GM10248 (cell line): ENCODE measurements at places on chromosomes 13 and 19.

DNA sequence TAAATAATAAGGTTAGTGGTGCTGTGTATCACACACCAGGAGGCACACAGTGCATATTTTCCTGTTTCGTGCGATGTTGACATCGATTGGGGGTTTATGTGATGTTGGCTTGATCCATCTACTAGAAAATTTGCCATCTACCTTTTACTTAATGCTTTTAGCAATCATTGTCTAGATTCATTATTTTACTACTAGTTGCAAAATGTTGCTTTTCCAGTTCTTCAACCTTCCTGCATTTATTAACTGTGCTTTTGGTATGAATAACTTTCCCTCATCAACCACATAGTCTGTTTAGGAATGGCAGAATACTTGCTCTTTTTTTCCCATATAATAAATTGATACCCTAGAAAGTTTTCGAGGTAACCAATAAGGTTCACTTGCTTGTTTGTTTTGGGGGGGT is 17.5 kb downstream of the C13orf42 start:
- no peak for DNase-seq

- DNase-seq = no peak
These were observed 383.4 kb downstream of the IRS2 start for GRCh38 chr13:109403012-109403421.

DNA sequence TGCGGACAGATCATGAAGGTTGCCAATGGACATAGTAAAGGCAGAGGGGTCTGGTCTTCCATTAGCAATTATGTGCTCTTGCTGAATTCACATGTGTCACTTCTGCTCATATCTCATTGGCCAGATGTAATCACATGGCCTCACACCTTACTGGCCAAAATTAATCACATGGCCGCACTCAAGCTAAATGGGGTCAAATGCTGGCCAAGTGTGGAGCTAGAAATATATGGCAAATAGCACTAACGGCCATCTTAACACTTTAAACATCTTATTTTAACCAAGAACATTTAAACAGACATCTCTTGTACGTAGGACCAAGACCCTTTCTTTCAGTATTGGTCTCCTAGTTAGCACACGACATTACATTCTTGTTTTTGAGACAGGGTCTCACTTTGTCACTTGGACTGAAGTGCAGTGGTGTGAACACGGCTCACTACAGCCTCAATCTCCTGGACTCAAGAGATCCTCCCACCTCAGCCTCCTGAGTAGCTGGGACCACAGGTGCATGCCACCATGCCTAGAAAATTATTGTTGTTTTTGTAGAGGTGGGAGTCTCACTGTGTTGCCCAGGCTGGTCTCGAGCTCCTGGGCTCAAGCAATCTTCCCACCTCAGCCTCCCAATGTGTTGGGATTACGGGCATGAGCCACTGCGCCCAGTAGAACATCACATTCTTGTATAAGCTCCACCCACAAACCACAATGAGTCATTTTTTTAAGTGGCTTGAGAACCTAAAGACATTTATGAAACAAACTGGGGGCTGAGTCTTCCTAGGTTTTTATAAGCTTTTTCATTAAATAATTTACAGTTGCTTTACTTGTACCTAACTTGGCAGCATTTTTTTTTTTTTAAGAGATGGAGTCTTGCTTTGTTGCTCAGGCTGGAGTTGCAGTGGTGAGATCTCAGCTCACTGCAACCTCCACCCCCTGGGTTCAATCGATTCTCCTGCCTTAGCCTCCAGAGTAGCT is 2.9 kb upstream of the PTOV1 start:
- no peak for DNase-seq

DNA sequence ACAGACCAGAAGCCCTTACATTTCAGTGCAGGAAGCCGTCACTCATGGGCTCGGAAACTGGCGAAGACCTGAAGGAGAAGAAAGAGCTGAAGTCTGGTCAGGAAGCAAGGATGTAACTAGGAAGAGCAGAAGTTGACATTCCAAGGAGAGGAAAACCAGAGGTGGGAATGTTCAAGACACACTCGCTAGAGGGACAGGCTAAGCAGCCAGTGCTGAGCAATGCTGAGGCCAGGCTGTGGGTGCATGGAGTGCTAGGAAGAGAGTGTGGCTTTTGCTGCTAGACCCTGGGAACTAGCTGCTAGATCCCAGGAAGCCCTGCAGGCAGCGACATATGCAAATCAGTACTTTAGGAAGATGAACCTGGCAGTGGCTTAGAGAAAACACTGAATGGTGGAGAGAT is 12.1 kb upstream of the URAD start:
- DNase-seq = no peak

DNA sequence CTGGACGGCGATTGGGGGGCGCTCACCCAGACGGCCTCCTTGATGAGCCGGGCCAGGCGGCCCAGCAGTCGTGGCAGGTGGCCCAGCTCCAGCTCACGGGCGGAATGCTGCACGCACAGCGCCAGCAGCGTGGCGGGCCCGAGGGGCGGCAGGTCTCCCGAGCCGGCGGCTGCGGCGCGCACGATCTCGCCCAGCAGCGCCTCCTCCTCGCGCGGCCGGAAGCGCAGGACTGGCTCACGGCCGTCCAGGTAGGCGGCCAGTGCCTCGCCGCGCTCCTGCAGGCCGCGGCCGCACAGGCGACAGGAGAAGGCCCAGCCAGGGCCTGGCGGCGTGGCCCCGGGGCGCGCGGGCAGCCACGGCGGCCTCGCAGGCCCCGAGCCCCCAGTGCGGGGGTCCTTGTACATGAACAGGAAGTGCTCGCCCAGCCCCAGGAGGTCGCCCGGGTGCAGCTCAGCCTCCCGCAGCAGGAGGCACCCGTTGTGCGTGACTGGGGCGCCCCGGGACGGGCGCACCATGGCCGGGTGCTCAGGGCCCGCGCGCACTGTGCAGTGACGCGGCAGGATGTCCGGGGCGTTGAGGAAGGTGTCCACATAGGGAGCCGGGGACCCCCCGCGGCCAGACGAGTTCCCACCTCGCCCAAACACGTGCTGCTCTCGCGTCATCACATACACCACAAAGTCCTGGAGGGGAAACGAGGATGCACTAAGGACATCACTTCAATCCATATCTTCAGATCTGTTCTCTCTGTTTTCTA is 9.6 kb upstream of the MAMSTR start:
- no peak for DNase-seq

DNA sequence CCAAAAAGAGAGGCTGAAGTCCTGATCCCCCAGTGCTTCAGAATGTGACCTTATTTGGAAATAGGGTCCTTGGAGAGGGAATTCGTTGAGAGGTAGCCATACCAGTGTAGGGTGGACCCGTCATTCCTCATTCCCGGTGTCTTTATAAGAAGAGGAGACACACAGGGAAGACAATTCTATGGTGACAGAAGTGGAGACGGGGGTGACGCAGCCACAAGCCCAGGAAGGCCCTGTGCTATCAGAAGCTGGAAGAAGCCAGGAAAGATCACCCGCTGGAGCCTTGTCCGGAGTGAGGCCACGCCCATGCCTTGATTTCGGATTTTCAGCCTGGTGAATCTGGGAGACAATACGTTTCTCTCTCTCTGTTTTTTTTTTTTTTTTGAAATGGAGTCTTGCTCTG is 2.6 kb upstream of the MYPOP start:
- no peak for DNase-seq

GRCh38 chr13:39540929-39541605 is 61.9 kb downstream of the LHFPL6 start:
- DNase-seq = no peak

GRCh38 chr13:21641629-21642028 is 29.2 kb upstream of the FGF9 start:
- DNase-seq = no peak

DNA sequence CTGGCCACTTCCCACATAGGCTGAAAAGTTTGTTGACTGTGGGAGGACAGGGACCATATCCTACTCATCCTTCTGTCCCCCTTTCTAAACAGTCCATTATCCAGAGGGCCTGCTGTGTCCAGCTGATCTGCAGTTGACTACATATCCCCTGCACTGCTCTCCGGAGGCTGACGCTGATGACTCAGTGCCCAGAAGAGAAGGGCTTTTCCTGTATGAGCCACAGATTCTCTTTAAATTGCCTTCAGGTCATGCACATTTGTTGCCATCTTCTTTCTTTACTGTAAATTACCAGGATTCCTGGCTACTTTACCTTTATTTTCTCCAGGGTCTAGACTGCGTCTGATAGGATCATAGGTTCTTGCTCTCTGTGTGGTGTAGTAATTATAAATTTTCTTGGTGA is 125.2 kb downstream of the LACC1 start:
- DNase-seq = no peak

- DNase-seq = peak; percentile 50
These were observed 11.6 kb upstream of the GTF2F2 start for GRCh38 chr13:45108716-45109101.
